ENCODE measurements at places on chromosomes 6 and 20. TPM values are rescaled to one million over a fixed set of nuclear protein-coding genes. Genes with fewer than 3 reads are reported as not detected.

GRCh38 chr6:111803804-111804203, 69.4 kb downstream of the FYN start:
- DNase-seq, result no peak

GRCh38 chr20:46206025-46206424, 87.9 kb downstream of the CD40 start:
- no peak for DNase-seq

- DNase-seq, result no peak
Observed at GRCh38 chr20:24017458-24017755, 28.8 kb upstream of the GGTLC1 start.

DNA sequence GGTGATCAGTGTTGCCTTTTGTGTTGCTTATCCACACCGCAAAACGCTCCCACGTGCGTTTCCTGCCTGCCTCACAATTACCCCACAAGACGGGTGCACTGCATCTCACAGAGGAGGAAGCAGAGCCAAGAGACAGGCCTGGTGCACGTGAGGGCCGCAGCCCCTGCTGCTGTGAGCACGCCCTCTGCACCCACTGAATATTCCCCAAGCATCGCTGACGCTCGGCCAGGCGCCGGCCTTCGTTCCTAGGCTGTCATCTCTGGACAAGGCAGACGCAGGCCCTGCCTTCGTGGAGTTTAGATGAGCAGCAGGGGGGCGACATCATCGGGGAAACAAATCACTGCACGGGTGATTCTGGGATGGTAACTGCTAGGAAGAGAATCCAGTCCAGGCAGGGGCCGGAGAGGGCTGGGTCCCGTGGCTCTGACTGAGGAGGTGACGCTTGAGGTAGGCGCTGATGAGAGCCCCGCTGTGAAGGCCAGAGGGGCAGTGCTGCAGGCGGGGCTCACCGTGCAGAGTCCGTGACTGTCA, 162.4 kb upstream of the QKI start:
- DNase-seq, result no peak

DNA sequence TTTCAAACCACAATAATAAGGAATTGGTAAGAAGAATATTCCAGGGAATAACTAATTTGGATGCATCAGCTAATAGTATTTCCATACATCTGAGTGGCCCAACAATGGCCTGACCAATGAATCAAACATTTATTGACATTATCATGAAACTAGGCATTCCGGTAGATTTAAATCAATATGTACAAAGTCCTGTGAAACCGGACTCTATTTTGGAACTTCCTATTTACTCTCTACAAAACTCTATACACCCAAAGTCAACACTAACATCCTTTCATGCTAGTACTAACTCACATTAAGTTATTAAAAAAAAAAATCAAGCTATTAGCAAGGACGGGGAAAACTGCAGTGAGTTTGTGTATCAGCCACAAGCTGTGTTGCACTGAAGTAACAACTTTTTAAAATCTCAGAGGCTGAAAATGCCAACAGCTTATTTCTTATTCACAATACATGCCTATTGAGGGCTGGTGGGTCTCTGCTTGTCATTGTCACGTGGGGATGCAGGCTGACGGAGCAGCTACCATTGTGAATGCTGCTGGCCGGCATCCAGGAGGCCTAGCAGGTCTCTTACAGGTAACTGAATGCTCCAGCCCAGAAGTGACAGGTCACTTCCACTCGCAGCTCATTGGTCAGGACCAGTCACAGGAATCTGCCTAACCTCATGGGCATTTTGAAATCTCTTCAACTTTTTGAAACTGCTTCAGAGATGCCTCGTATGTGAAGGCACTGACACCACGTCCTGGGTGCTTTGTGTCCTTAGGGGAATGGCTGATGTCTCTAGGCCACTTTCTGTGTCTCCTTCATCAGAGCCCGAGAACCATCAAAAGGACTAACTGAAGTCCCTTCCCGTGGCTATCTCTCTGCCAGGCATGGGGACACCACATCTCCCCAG, 76.3 kb downstream of the SLC22A23 start:
- no peak for DNase-seq

GRCh38 chr6:72930556-72931132, 294.7 kb downstream of the KHDC1L start:
- DNase-seq, result no peak

DNA sequence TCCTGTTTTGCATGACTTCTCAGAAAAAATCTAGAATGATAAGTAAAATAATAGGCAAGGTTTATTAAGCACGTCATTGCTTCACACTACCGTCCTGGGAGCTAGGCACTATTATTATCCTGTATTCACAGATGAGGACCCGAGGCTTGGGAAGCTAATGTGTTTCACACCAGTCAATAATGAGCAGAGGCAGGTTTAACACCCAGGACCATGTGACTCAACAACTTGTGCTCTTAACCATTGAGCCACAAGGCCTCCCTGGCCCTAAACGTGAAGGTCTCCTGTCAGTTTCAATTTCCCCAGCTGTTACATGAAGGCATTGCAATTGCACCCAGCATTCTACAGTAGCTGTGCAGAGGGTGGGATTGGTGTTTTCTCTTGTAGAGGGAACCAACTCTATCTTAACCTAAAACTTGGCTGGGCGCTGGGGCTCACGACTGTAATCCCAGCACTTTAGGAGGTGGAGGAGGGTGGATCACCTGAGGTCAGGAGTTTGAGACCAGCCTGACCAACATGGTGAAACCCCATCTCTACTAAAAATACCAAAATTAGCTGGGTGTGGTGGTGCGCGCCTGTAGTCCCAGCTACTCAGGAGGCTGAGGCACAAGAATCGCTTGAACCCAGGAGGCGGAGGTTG, 191.2 kb downstream of the BCAS1 start:
- no peak for DNase-seq

DNA sequence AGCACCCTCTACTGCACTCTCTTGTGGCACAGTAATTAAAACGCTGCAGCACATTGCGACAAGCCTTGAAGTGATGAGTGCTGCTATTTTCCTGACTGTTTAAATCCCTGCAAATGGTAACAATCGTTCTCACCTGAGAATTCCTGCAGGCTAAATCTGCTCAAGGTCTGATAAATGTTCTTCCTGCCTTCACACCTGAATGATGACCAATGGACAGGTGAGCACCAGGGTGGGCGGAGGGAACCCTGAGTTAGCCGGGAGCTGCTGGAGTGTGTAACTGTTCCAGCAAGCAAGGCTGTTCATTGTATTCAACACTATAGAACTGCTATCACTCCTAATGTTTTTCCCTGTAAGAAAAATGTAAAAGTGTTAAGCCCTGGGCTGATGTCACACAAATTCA, 4.0 kb downstream of the DACT2 start:
- no peak for DNase-seq

- DNase-seq, result no peak
Observed at GRCh38 chr6:155050311-155050710, 55.2 kb downstream of the TIAM2 start.

- no peak for DNase-seq
Observed at GRCh38 chr6:141265756-141266623, 866.7 kb upstream of the GJE1 start.

- DNase-seq, result no peak
Observed at GRCh38 chr6:154164397-154164796, 125.4 kb downstream of the OPRM1 start.

The KCNB1 gene
- not detected for total RNA-seq

The CGA gene
- total RNA-seq, result 0.67 TPM

The SLC52A3 gene
- total RNA-seq, result 0.02 TPM
